ENCODE measurements at places on chromosomes 1 and 21. TPM values are rescaled to one million over a fixed set of nuclear protein-coding genes. Genes with fewer than 3 reads are reported as not detected.

ALG14 gene
- total RNA-seq, result 8.5 TPM

- DNase-seq, result no peak
These were observed 4.7 kb downstream of the ZNF648 start for GRCh38 chr1:182056601-182057366.

MYOM3 gene
- total RNA-seq, result 1.7 TPM

DNA sequence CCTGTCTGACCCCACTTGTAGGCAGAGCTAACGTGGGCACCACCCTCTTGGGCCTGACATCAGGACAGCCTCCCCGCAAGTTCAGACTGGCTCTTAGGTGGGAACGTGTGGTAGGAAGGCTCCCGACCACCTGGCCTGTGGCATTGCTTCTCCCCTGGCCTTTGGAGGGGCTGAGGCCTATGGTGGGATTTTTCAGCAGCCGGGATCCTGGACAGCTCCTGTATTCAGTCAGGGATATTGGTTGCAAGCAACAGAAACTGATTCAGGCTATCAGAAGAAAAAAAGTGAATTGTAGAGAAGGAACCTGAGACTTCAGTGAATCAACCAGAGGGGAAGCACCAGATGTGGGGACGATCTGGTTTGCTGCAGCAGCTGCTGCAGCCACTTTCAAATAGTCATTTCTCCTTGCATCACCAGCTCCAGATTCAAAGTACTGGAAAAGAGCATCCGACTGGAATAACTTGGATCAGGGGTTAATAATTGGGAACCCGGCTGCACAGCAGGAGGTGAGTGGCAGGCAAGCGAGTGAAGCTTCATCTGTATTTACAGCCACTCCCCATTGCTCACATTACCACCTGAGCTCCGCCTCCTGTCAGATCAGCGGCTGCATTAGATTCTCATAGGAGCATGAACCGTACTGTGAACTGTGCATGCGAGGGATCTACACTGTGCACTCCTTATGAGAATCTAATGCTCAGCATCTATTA lies 5.9 kb downstream of the RNF186 start:
- DNase-seq, result no peak

POU3F1 gene
- 0.09 TPM for total RNA-seq

CD164L2 gene
- 5.4 TPM for total RNA-seq

SYCP1 gene
- not detected for total RNA-seq

SPRR2D gene
- not detected for total RNA-seq

DNA sequence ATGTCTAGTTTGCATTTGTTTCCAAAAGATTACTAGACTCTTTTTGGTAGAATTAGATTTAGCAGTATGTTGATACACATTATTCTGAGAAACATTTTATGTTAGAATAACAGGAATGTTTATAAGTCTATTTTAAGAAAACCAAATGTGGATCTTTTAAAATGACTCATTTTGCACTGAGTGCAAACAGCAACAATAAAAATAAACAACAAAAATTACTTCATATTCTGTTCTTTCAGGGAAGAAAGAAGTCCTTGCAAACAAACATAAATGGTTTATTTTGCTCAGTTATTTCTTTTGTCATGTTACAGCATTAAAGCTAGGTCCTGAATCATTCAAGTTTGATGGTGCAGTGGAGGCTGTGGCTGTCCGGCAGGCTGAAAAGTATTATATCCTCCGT lies 106.8 kb upstream of the TENT5C start:
- no peak for DNase-seq

DNA sequence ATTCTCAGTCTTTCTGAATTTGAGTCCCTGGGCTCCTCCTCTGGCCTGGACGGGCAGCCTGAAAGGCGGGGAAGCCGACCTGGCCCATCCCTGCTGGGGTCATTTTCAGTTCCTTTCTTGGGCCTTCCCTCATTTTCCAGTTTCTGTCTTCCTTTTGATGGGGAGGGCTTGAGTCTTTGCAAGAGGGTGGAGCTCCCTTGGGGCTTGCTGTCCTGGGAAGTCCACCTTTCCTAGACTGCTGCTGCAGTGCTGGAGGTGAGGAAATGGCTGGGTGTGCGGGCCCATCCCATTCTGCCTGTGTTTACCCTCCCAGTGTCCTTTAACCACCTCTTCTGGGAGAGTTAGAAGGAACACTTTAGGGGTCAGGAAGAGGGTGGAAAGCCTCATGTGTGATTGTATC lies 40.4 kb upstream of the SYNC start:
- DNase-seq, result no peak

DNA sequence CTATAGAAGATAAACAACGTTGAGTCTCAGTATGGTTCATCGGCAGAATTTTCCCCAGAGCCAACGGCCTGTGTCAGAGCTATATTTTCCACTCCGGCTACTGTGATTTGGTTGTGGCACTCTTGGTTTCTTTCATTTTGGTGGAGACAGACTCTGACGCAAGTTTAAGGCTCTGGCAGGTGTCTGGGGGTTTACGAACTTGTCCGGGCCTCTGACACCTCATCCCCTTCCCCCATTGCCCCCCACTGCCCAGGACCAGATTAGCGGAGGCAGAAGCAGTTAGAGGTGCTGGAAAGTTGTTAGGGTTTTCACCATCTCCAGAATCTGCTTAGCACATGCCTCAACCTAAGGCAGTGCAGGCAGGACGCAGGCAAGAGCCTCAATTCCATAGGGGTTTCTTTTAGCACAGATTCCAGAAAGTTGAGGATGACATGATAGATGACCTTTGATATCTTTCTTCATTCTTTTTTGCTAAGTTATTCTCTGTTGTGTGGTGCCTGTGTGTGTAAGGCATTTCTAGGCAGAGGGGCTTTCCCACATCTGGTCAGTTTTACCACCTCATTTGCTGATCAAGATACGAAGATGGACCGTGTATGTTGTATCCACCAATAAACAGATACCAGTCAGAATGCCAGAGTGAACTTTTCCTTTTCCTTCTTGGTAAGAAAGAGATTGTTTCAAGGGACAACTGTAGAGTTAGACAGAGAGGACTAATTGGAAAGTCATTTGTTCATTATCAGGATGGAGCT lies 18.4 kb upstream of the IL10 start:
- DNase-seq, result no peak

IL19 gene
- total RNA-seq, result not detected

CACNA1S gene
- not detected for total RNA-seq

DNA sequence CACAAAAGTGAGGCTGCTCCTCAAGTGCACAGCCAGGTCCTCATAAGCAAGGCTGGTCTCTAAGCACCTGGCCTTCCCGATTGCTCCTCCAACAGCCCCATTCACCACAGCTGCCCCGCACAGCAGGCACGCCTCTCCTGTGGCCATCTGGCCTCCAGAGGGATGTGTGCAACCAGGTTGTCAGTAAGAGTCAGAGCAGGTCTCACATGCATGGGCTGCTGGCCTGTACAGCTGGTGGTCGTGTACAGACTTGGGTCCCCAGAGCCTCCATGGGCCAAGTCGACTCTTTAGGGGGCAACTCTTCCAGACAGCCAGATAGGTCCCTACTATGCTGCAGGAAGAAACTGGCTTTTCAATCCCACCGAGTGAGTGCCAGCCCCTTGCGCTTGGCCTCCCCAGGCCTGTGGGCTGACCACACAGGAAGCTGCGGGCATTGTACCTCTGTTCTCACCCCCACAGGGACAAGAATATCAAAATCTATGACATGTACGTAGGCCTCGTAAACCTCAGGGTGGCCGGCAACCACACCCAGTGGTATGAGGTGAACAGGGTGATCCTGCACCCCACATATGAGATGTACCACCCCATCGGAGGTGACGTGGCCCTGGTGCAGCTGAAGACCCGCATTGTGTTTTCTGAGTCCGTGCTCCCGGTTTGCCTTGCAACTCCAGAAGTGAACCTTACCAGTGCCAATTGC lies 1.4 kb downstream of the PRSS38 start:
- no peak for DNase-seq

GRCh38 chr1:35932158-35932636 lies 1.3 kb downstream of the AGO3 start:
- no peak for DNase-seq

GRCh38 chr1:172024516-172024915 lies 183.2 kb downstream of the DNM3 start:
- DNase-seq, result no peak

- DNase-seq, result no peak
These were observed 26.2 kb upstream of the CAP1 start for GRCh38 chr1:40014253-40014706.

- DNase-seq, result no peak
These were observed 9.9 kb downstream of the MYOM3 start for GRCh38 chr1:24101796-24102586.

ADAMTSL4 gene
- total RNA-seq, result 17.2 TPM

DNA sequence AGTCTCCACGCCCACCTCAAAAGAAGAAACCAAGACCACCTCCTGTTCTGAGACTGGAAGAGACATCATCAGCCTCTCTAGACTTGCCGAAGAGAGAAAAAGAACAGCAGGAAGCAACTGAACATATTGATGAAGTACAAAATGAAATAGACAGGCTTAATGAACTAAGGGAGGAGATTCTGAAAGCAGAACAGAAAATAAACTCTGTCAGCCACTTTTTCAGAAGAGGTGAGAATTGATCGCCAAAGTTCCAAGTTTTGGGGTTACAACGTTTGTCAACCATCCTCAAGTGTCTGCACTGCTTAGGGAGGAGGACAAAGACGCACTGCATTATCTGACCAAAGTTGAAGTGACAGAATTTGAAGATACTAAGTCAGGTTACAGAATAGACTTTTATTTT lies 45.6 kb downstream of the ABL2 start:
- DNase-seq, result no peak

DNA sequence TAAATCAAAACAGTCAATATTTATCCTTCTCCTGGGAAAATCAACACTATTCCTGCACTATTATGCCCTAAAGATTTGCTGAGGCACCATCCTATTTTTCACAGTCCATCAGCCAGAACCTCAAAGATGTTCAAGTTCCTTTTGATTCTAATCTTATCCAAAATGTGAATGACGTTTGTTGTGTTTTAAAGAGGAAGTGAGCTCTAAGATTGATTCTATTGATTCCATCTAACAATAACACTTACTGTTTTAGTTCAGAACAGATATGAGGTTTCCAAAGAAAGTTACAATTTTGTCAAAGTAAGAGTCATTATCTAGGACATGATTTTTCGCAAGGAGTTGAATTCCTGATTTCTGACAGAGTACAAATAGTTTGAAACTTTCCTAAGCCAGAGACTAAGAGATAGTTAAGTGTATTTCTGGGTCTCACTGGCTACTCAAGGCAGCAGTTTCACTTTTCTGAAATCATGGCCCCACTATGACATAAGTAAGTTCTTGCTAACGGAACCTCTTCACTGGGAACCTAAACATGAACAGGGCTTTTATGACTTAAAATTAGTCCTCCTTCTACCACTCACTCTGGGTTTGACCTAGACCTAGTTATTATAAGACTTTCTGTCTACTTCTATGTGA lies 84.7 kb downstream of the LHX9 start:
- no peak for DNase-seq

- no peak for DNase-seq
These were observed 112.9 kb downstream of the MAB21L3 start for GRCh38 chr1:116224111-116224510.

- no peak for DNase-seq
These were observed 75.4 kb downstream of the RPAP2 start for GRCh38 chr1:92374223-92374622.

GRCh38 chr1:72326494-72326893 lies 44.2 kb upstream of the NEGR1 start:
- DNase-seq, result no peak

TNFRSF14 gene
- total RNA-seq, result 231 TPM

DNA sequence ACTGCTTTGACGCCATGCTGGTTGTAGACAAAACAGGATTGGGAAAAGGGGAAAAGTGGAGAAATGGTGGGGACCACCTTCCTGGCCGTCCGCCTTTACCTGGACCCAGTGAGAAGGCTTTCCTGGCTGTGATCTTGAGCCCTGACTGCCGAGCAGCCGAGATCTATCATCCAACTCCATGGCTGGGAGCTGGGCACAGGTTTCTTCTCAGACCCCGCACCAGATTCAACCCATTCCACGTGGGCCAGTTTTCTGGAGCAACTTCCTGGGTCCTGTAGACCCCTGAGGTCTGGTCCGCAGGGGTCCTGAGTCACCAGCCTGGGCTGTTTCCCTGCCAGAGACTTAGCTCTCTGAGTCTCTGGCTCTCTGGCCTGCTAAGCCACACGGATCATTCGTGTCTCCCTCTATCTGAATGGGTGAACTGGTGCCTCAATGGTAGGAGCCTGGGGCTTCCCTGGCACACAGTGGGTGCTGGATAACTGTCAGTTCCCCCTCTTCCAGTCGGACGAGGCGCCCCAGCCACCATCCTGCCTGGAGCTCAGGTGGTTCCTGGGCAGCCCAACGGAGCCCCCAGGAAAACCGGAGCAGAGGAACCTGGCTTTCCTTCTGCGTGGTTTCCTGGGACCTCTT lies 4.5 kb upstream of the NPHP4 start:
- DNase-seq, result no peak

DNA sequence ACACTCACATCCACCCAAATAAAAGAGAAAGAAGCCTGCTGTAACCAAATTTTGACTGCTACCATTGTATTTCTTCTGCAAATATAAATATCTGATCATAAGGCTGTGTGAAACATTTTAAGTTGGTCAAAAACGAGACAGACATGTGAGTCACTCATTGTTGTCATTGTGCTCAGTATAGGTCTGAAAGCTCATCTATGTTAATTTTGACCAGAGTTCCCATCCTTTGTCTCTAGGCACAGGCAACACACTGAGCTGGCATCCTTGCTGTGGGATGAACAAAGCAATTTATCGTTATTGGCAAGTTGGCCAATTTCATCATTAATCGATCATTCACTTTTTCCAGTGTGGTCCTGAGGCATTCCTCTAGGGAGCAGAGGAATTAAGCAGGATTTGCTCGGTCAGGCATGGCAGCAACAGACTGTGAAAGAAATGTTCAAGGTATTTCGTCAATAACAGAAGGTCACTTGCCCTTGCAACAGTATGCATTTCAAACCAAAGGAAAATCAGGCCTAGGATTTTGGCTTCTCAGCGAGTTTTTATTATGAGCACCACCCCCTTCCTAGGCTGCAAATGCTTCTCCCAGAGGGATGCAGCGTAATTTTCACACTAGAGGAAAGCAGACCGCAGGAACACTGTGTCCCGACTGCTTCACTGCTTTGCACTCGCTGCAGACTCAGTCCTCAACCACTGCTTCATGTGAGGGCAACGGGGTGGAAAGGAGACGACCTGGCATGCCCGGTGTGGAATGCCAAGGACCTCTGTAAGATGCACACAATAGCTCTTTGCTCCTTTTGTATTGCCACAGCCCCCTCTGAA lies 87.9 kb upstream of the SMYD2 start:
- no peak for DNase-seq

SORT1 gene
- total RNA-seq, result 96.7 TPM

GRCh38 chr1:85295654-85296053 lies 19.2 kb upstream of the BCL10 start:
- DNase-seq, result no peak

Data from mucosa of gallbladder (tissue), 1 donor.